ENCODE measurements at places on chromosomes 2 and 18. TPM values are rescaled to one million over a fixed set of nuclear protein-coding genes. Genes with fewer than 3 reads are reported as not detected.

DNA sequence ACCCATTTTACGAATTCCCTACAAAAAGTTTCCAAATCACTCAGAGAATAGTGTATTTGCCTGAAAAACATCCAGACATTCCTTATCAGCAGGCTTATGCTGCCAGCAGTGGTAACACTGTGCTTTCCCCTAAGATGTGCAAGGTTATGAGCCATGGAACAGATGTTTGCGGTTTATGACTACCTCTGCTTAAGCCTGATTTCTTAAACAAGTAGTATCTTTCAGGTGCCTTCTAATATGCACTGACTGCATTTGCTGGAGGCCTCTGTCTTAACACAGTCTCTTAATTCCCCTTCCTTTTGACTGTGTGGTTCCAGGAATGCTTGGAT lies 54.8 kb downstream of the CDC42EP3 start:
- no peak for DNase-seq

- no peak for DNase-seq
Observed at GRCh38 chr2:71458413-71459083, 5.2 kb downstream of the DYSF start.

DNA sequence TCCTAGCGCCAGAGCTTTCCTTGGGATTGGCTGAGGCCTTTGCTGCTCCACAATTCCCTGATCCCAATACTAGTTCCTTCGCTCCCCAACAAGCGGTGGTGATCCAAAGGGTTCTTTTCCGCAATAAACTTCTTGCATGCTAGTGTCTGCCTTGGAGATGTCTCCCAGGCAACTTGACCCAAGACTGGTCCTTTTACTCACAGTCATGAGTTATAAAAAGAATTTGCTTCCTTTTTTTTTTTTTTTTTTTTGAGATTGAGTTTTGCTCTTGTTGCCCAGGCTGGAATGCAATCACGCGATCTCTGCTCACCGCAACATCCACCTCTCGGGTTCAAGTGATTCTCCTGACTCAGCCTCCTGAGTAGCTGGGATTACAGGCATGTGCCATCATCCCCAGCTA lies 89.8 kb upstream of the SP3 start:
- no peak for DNase-seq

DNA sequence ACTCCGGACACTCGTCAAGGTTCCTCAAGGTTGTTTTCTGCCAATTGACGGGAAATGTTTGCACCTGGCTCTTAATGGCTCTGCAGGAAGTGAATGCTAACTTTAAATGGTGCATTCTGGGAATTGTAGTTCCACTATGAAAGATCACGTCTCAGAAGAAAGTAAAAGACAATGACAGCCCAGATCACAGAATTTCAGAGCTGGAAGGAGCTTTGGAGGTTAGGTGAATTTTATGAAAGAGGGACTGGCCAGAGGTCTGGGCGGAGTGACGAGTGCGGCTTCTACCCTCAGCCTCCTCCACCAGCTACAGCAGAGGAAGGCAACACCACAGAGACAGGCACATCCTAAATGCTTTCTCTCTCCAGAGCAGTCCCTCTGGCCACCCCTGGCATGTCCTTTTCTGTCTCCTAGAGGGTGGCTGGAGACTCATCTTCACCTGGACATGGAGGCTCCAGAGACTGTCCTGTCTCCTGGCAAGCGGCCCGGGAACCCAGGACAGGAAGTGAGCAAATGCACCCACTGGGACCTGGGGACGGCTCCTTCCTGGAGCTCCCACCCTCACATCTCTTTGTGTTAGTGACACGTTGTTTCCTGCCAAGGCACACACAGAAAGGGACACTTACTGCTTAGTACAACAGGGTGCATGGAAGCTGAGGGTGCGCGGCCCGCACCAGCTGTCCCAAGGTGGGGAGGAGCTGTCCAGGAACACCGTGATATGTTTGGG lies 19.4 kb downstream of the THAP4 start:
- no peak for DNase-seq

DNA sequence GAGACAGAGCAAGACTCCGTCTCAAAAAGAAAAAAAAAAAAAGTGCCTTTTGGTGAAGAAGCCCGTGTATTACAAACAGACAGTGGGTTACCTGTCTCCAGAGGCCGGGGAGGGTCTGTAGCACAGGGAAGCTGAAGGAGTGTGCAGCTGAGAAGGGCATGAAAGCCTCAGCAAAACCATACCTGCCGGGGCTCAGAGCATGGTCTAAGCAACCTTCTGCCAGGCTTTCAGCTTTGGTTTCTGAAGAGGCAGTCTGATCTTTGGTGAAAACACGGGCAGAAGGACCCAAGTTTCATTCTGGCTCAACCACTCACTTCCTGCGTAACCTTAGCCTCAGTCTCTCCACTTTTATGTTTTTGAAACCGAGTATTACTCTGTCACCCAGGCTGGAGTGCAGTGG lies 21.5 kb downstream of the SH2D6 start:
- DNase-seq = no peak

ARL4C gene
- total RNA-seq = 41.2 TPM

UGT1A10 gene
- not detected for total RNA-seq

- no peak for DNase-seq
Observed at GRCh38 chr2:171147081-171147480, 13.6 kb downstream of the TLK1 start.

DNA sequence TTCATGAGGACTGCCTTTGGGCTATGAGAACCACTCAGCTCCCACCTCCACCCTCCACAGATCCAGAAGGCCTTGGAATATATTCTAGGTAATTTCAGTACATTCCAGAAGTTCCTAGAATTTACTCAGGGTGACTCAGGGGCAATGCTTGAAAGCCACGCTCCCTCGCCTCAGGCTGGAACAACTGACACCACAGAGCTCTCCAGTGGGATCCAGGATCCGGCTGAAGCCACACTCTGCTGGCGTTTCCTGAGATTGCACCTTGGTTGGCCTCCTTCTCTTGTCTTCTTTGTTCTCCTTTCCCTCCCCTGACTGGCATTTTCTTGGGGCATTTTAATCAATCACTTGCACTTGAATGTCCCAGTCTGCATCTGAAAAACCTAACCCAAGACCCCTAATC lies 92.6 kb upstream of the KCNE4 start:
- DNase-seq = no peak

All from frontal cortex (tissue), 4 donors.